ENCODE measurements at places on chromosomes 1 and 21. TPM values are rescaled to one million over a fixed set of nuclear protein-coding genes. Genes with fewer than 3 reads are reported as not detected.
A peak's percentile ranks its signal among the peaks of the same experiment; 100 is the strongest.

- peak; percentile 96 for DNase-seq
Measured at GRCh38 chr1:12143631-12144155, 23.1 kb upstream of the TNFRSF1B start.

Gene ACOT11
- 1.3 TPM for total RNA-seq

Gene RHCE
- total RNA-seq: 0.65 TPM

DNA sequence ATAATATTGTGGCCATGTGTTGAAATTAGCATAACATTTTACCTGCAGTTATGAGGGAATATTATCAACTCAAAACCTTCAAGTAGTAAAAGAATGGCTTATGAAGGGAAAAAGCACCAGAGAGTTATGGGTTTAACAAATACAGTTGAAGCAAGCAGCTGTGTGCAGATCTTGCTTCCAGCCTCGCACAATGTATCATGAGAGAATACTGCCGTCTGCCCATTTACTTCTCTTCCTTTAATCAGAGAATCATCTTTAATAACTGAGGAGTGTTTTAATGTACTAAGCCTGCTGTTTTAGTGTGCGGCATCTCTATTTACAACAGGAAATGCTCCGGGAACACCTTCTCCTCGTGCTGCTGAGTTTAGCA lies 120.9 kb downstream of the ATG4C start:
- no peak for DNase-seq

Gene RUNX1
- 9.5 TPM for total RNA-seq

GRCh38 chr1:182380199-182380598 lies 11.4 kb downstream of the GLUL start:
- DNase-seq: no peak

- peak; percentile 30 for DNase-seq
Measured at GRCh38 chr1:86155807-86156565, 586 bp downstream of the COL24A1 start.

- DNase-seq: no peak
Measured at GRCh38 chr1:38829368-38829767, 30.2 kb downstream of the RRAGC start.

Gene SPRR2D
- not detected for total RNA-seq

DNA sequence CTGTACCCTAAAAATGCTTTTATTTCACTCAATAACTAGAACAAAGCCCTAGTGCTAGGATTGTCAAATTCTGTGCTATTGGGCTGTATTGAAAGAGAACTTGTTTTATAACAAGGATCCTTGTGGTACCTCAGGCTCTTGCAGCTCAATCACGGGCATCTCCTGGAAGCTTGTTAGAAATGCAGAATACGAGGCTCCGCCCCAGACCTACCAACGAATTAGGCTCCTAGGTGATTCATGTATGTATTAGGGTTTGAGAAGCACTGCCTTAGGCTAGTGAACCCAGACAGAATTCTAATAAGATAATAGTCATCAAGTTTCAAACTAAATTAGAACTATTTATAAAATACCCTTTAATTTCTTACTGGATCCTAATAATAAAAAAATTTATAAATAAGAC lies 45.6 kb downstream of the ZZZ3 start:
- no peak for DNase-seq

GRCh38 chr1:53681351-53681976 lies 57.5 kb downstream of the GLIS1 start:
- DNase-seq: no peak

- DNase-seq: no peak
Measured at GRCh38 chr1:174344162-174344561, 103.6 kb upstream of the GPR52 start.

DNA sequence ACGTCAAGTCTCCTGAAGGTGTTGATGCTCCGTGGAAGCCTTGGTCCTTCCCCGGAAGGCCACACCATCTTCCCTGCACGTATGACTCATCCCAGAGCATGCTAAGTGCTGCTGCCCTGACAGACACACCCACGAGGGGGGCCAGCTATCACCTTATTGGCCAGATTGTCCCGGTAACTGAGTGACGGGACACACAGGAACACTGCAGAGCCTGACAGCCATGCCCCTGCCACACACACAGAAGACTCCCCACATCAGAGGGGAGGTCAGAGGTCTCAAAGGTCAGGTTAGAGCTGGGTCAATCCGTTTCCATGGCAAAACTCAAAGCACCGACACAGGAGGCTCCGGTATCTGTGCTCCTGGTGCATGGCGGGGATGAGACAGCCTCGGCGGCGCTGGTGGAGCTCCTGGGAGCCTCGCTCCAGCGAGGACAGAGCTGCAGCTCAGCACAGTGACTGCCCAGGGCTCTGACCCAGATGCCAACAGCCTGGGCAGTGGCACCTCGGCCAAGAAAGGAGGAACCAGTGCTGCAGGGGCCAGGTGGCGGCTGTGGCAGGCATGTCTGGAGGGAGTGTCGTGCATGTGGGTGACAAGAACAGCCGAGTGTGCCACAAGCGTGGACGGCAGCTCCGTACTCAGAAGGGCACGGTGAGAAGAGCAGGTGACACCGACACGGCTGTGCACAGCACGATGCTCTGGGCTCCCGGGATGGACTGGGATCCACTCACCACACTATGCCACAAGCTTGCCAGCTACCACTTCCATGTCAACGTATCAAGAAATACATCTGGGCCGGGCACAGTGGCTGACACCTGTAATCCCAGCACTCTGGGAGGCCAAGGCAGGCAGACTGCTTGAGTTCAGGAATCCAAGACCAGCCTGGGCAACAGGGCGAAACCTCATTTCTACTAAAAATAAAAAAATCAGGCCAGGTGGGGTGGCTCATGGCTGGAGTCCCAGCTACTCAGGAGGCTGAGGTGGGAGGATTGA lies 14.8 kb upstream of the TMEM240 start:
- DNase-seq: peak; percentile 84

Gene CLCA4
- not detected for total RNA-seq

All from Daoy (cell line).